ENCODE measurements at places on chromosomes 12 and 14. TPM values are rescaled to one million over a fixed set of nuclear protein-coding genes. Genes with fewer than 3 reads are reported as not detected.

Gene PTPRB
- 0.34 TPM for total RNA-seq

Gene LGMN
- total RNA-seq: 79.7 TPM

Gene EMP1
- total RNA-seq: 11.6 TPM

Gene C12orf50
- total RNA-seq: under 0.01 TPM

Gene ZNF385A
- 6.2 TPM for total RNA-seq

Gene OR4K1
- total RNA-seq: not detected

Gene TBC1D30
- 1.9 TPM for total RNA-seq

Gene GPD1
- total RNA-seq: under 0.01 TPM

Gene OASL
- total RNA-seq: 0.50 TPM

Gene TAS2R50
- 0.34 TPM for total RNA-seq
